H1 (cell line): ENCODE measurements at places on chromosomes 5 and 9.

DNA sequence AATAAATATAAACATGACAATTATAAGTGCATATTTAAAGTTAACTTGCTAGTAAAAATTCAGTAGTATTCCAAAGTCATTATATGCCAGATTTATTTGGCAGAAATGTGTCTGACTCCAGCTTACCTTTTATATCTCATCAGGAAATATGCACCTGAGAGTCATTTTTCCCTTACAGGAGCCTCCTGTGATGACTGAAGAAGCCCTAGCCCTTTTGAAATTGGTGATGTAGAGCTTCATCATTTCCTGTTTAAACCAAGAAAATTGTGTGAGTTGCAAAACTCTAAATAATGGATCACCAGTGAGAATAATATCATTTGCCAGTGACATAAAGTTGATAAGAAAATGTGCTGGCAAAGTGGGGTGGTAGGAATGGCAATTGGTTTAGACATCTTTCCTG is 42.1 kb upstream of the CTNND2 start:
- H3K4me1 ChIP-seq: no peaks in the 10 kb centered on the region
- no peaks in the 10 kb centered on the region for H3K27me3 ChIP-seq
- DNase-seq: no peak
- H3K4me3 ChIP-seq: no peak overlapping the region
- no peak overlapping the region for H3K27ac ChIP-seq

DNA sequence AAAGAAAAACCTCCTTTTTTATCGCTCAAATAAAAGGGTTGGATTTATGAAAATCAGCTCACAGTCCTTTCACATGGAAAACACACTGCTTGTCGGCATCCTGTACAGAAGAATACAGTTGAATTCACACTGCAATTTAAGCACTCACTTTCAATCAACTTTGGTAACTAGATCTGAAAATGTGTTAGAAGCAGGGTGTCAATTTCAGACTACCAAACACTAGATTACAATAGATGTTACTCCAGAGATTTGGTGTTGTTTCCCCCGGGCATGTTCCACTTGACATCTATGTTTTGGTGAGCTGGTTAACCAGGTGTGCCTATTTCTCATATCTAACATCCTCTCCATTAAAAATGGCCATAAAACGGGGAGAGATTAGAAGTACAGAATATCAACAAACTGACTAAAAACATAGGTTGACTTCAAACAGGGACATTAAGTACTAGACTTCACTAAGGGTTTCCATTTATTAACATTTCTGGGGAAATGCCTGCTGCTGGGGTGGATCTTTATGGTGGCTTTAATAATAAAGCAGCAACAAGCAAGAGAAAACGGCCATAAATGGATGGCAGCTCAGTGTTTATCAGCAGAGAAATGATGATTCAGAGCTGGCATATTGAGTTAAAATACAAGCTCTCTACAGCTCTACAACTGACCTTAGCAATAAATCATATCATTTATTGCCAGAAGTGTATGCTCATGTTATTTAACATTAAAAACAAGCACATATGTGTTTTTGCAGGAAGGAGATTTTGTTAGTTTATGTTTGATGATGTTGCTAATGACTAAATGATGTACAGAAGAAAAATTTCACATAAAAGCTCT is 158.8 kb downstream of the SLF1 start:
- no peak overlapping the region for H3K4me3 ChIP-seq
- H3K4me1 ChIP-seq: no peaks in the 10 kb centered on the region
- no peak for DNase-seq
- no peaks in the 10 kb centered on the region for H3K27me3 ChIP-seq
- H3K36me3 ChIP-seq: no peaks in the 10 kb centered on the region

- H3K4me1 ChIP-seq: no peaks in the 10 kb centered on the region
- H3K36me3 ChIP-seq: no peaks in the 10 kb centered on the region
- DNase-seq: no peak
- H3K27me3 ChIP-seq: no peaks in the 10 kb centered on the region
Observed at GRCh38 chr5:133265257-133265656, 213.4 kb downstream of the HSPA4 start.

GRCh38 chr5:149280802-149281201 is 9.1 kb downstream of the AFAP1L1 start:
- H3K36me3 ChIP-seq: no peaks in the 10 kb centered on the region; the same call in 1 of the 2 replicates
- no peak overlapping the region for H3K27ac ChIP-seq
- no peak overlapping the region for H3K4me3 ChIP-seq
- no peaks in the 10 kb centered on the region for H3K27me3 ChIP-seq

DNA sequence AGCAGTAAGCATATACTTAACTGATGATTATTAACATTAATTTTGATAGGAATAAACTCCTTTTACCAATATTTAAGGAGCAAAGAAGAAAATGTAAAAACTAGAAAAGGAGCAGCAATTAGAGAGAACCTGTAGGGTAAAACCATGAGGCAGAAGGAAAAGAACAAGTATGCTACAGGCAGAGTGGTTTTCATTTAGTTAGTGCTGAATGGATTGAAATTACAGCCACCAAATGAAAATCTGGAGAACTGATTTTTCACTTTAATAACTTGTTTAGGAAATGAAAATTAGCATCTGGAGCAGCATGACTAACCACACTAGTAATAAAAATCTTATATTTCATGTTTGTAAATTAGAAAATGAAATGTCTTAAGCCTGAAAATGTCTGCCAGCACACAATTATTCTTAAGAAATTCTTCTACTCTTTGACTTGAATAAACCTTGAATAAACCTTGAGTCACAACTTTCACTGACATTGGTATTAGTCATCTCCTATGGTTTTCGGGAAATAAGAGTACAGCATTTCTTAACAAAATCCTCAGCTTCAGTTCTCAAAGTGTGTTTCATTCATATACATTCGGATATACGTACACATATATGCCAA is 1504.9 kb upstream of the C9orf72 start:
- H3K27ac ChIP-seq: no peak overlapping the region
- H3K36me3 ChIP-seq: no peaks in the 10 kb centered on the region
- no peaks in the 10 kb centered on the region for H3K4me1 ChIP-seq
- no peaks in the 10 kb centered on the region for H3K27me3 ChIP-seq
- no peak overlapping the region for H3K4me3 ChIP-seq

DNA sequence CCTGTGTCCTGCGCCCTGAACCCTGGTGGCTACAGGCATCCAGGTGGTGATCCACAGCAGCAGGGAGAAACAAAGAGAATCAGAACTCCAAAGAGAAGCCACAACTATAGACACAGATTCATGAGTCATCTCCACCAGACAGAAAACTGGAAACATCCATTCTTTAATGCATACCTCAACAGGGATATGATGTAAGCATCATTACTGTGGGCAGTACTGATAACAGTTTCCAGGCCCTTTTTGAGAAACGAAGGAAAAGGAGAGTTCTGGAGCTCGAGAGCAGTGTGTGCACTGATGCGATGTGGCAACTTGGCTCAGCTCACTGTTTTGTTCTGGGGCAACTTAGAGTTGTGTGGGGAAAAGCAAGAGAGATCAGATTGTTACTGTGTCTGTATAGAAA is 215.6 kb upstream of the ADAMTS16 start:
- no peak overlapping the region for H3K4me3 ChIP-seq
- H3K36me3 ChIP-seq: no peaks in the 10 kb centered on the region
- H3K27ac ChIP-seq: no peak overlapping the region
- no peaks in the 10 kb centered on the region; the same call in 1 of the 2 replicates for H3K4me1 ChIP-seq
- no peak for DNase-seq

- no peak for DNase-seq
- peaks cover 8% of the 10 kb centered on the region; the same call in 1 of the 2 replicates for H3K36me3 ChIP-seq
- H3K27ac ChIP-seq: no peak overlapping the region
- no peaks in the 10 kb centered on the region for H3K4me1 ChIP-seq
- H3K4me3 ChIP-seq: no peak overlapping the region
Observed at GRCh38 chr9:108910402-108910801, 23.5 kb downstream of the ELP1 start.

- H3K36me3 ChIP-seq: no peaks in the 10 kb centered on the region
- H3K4me3 ChIP-seq: no peak overlapping the region
- H3K27me3 ChIP-seq: no peaks in the 10 kb centered on the region
- no peak for DNase-seq
Observed at GRCh38 chr5:59097116-59097515, 514.2 kb downstream of the RAB3C start.

- peaks cover 5% of the 10 kb centered on the region; the same call in 1 of the 2 replicates for H3K4me1 ChIP-seq
- no peaks in the 10 kb centered on the region for H3K36me3 ChIP-seq
- H3K27ac ChIP-seq: no peak overlapping the region
- DNase-seq: no peak
- H3K27me3 ChIP-seq: 0 out of 2 replicates have a peak, but pooled peaks cover 3% of the 10 kb centered on the region
Observed at GRCh38 chr9:135332516-135332915, 147.1 kb upstream of the PPP1R26 start.

GRCh38 chr5:153542536-153542935 is 52.1 kb downstream of the GRIA1 start:
- DNase-seq: no peak
- no peak overlapping the region for H3K4me3 ChIP-seq
- no peaks in the 10 kb centered on the region for H3K36me3 ChIP-seq

GRCh38 chr5:177226860-177227259 is 76.7 kb downstream of the RAB24 start:
- H3K4me3 ChIP-seq: no peak overlapping the region
- no peaks in the 10 kb centered on the region for H3K36me3 ChIP-seq
- H3K4me1 ChIP-seq: peaks cover 2% of the 10 kb centered on the region
- H3K27ac ChIP-seq: no peak overlapping the region
- no peak for DNase-seq

DNA sequence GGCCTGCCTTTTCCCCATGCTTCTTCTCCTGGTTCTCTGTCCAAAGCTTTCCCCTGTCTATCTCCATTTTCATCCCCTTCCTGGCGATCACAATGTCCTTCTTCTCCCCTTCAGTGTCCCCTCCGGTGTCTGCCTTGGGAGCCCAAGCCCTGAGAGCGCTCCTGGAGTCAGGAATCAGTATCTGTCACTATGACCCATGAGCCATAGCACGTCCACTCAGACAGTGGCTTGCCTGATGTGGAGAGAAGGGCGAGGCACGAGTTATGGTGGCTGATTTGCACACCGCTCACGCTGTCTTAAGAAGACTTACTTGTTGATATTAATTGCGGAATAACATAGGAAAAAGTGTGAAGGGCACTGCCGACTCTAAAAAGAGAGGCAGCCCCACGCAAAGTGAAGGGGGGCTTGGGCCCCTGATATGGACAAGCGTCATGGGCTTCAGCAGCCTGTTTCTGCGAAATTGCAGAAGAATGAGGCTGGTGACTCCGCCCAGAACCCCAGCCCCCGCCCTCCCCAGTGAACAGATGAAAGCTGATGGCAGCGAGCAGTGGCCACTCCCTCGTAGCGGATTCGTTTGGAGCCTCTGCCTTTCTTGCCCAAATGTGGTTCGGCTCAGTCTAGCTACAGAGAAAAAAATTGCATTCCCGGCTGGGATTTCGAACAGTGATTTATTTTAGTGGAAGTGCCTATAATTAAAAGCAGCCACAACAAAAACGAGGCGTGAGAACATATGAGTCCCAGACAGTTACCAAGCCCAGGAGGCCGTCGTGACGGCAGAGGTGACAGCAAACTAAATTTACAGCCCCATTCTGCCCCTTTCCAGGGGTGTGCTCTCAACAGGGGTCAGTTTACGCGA is 149.8 kb downstream of the ICE1 start:
- H3K27ac ChIP-seq: no peak overlapping the region
- no peak for DNase-seq
- no peaks in the 10 kb centered on the region for H3K36me3 ChIP-seq
- peaks cover 4% of the 10 kb centered on the region; the same call in 1 of the 2 replicates for H3K4me1 ChIP-seq
- H3K4me3 ChIP-seq: no peak overlapping the region

DNA sequence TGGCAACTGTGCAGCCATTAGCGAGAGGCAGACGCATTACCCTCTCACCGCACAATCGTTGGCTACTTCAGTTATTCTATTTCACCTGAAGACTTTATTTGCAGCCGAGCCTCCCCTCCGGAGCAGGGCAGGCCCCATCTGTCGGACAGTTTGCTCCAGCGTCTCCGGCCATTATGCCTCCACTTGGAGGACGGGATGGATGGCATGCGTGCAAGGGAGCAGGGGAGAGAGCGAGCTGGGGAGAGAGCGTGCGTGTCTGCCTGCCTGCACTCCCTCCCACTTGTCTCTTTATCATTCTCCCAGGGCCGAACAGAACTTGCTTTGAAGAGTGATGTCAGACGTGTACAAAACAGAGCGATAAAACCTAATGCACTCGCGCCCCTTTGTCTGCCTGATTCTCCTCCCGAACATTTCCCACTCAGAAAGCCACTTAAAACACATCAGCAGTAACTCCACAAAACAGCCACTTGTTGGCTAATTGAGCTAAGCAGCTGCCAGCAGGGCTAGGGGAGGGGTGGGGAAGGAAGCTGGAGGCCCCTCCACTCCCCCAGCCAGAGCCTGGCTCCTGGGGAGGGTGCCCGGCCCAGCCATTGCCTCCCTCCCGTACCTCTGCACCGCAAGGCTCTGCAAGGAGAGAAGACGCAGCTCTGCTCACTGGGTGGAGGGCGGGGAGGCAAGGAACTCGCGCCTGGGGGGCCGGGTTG is 43.4 kb upstream of the FUBP3 start:
- H3K4me3 ChIP-seq: peak overlapping the region; percentile 50
- H3K36me3 ChIP-seq: no peaks in the 10 kb centered on the region; the same call in 1 of the 2 replicates
- H3K27me3 ChIP-seq: peaks cover 11% of the 10 kb centered on the region; the same call in 1 of the 2 replicates
- no peak overlapping the region for H3K27ac ChIP-seq
- no peak for DNase-seq

- peak overlapping the region; percentile 70 for H3K27ac ChIP-seq
- no peak for DNase-seq
- peak overlapping the region; percentile 91 for H3K4me3 ChIP-seq
- peaks cover 5% of the 10 kb centered on the region; the same call in 1 of the 2 replicates for H3K4me1 ChIP-seq
- H3K27me3 ChIP-seq: no peaks in the 10 kb centered on the region
Observed at GRCh38 chr5:138339091-138339456, 1.0 kb downstream of the FAM53C start.

- no peak overlapping the region for H3K27ac ChIP-seq
- H3K27me3 ChIP-seq: no peaks in the 10 kb centered on the region
- H3K4me1 ChIP-seq: peaks cover 15% of the 10 kb centered on the region
- no peak for DNase-seq
Observed at GRCh38 chr9:137317021-137317717, 15.1 kb upstream of the NRARP start.

DNA sequence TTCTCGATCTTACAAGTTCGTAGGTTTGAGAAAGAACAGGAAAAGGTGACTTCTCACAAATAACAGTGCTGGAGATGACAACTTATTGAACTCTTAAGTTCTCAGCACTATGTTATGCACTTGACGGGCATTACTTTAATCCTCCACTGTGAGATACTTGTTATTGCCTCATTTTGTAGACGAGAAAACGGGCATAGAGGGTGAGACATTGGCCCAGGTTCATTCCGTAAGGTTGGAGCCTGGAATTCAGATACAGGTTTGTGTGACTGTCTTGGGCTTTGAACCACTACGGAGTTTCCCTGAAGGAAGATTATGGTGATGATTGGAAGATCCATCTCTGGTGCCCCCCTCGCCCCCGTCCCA is 657 bp downstream of the MAT2B start:
- H3K4me1 ChIP-seq: peaks cover 8% of the 10 kb centered on the region; the same call in 1 of the 2 replicates
- H3K27me3 ChIP-seq: no peaks in the 10 kb centered on the region
- no peaks in the 10 kb centered on the region for H3K36me3 ChIP-seq
- peak overlapping the region; percentile 67 for H3K4me3 ChIP-seq
- no peak for DNase-seq
